ENCODE measurements at places on chromosomes 11 and 22. TPM values are rescaled to one million over a fixed set of nuclear protein-coding genes. Genes with fewer than 3 reads are reported as not detected.

APOA5 gene
- not detected for total RNA-seq

EMID1 gene
- 7.3 TPM for total RNA-seq

TTC36 gene
- total RNA-seq, result 0.50 TPM

DNA sequence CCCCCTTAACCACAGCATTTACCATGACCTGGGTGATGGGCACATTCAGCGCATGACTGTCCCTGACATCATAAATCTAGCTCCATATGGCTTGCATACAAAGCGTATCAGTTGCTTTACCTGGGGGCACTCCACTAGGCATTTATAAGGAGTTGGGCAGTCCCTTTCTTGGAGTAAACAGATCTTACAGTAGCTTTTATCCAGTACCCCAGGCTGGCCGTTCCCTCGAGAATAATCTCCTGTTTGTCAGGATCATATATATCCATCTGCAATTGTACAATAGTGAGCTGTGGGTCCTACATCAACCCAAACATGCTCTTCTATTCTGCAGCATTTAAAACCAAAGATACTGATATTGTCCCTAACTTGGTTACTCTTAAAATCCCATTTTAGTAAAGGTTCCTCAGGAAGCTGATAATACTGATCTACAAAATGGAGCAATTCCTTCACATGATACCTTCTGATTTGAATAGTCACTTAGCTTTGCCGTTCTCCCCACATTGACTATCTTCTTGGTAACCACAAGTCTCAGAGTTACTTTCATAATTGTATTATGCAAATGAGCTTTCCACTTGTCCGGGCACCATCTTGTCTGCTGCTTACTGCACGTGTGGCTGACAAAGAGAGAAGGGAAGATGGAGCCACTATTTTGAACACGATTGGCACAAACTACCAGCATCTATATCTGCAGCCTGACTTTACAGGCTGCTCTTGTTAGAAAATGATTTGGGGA lies 205.0 kb downstream of the CWF19L2 start:
- no peak for ATAC-seq

- no peak for ATAC-seq
These were observed 303.1 kb upstream of the SORL1-AS1 start for GRCh38 chr11:121755906-121756305.

DNA sequence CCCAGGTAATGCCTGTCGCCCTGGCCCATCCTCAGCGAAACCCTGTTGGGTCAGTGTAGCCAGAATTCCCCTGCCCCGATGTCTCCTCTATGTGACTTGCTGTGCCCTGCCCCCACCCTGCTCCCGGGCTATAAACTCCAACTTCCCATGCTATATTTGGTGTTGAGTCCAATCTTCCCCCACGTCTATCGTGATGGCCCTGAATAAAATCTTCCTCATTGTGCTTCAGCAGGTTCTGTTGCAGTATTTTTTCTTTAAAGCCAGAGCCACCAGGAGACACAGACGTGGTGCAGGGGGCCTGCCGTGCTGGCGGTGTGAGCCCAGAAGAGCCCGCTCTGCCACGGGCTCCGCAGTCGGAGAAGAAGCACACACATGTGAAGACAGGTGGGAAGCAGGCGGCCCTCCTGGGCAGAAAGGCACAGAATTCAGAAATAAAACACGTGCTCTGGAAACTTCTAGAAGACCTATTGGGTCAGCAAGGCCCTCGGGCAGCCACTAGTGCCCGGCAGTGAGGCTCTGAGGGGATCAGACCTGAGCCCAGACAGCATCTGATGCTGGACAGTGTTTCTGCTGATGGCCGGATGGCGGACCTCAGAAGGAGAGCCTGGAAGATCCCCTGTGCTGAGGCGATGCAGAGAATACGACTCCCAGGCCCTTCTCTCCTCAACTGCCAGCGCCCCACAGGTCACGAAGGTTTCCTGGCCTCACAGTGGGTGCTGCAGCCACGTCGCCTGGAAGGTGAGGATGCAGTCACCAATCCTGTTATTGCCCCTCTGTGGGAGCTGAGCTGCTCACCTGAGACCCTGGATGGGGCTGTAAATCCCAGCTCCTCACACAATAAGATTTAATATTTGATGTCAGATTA lies 501.9 kb downstream of the BRD1 start:
- no peak for ATAC-seq

GRCh38 chr11:130874955-130875531 lies 41.2 kb downstream of the SNX19 start:
- no peak for ATAC-seq

DNA sequence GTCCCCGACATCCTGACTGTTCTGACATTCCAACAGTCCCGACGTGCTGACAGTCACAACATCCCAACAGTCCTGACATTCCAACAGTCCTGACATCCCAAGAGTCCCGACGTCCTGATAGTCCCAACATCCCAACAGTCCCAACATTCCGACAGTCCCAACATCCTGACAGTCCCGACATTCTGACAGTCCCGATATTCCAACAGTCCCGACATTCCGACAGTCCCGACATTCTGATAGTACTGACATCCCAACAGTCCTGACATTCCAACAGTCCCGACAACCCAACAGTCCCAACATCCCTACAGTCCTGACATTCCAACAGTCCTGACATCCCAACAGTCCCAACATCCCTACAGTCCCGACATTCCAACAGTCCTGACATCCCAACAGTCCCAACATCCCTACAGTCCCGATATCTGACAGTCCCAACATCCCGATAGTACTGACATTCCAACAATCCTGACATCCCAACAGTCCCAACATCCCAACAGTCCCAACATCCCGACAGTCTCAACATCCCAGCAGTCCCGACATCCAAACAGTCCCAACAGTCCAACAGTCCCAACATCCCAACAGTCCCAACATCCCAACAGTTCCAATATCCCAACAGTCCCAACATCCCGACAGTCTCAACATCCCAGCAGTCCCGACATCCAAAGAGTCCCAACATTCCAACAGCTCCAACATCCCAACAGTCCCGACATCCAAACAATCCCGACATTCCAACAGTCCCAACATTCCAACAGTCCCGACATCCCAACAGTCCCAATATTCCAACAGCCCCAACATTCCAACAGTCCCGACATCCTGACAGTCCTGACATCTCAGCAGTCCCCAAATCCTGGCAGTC lies 60.2 kb downstream of the DHCR7 start:
- no peak for ATAC-seq

DNA sequence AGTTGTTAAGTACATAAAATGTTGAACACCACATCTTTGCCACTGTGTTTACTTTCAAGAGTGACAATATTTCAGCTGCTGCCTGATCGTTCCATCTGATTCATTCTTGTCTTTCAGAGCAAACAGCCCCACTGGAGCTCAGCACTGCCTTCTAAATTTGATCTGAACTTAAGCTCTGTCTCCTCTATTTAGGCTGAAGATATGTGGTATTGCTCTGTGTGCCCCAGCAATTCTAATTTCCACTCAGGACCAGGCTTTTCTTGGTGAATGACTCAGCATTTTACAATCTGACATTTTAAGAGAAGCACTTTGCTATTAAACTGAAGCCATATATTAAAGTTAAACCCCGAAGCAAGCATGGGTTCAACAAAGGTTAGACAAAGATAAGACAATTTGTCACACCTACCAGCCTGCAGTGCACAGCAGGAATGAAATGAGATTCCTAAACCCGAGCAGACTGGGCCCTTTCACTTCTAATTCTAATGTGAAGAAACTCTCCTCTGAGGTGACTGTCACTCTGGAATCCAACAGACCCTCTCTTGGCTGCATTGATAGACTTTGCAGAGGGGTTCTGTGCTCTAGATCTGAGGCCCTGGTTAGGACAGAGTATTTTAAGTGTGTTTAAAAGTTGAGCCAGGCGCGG lies 41.7 kb upstream of the PLET1 start:
- peak; percentile 30 for ATAC-seq

All from motor neuron (in vitro differentiated cells).